Ureter (tissue), 1 donor: ENCODE measurements at places on chromosomes 13 and 19.

DNA sequence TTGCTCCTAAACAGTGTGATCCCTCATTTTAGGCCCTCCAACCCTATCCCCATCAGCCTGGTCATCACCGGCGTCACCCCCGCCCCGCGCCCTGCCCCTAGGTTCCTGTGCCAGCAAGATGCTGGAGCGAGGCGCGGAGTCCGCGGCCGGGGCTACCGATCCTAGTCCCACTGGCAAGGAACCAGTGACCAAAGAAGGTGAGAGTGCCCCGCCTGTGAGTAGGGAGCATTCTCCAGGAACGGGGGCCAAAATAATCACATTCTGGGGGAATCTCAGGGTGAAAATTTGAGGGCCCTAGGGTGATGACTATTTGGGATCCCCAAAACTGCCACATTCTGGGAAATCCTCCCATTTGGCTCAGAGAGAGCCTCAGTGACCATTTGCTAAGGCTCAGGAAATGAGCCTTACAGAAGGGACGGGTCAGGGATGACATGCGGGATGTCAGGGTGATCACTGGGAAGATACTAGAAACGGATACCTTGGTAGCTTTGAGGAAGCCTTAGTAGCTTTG is 1.4 kb downstream of the ZNF575 start:
- no peak for DNase-seq

DNA sequence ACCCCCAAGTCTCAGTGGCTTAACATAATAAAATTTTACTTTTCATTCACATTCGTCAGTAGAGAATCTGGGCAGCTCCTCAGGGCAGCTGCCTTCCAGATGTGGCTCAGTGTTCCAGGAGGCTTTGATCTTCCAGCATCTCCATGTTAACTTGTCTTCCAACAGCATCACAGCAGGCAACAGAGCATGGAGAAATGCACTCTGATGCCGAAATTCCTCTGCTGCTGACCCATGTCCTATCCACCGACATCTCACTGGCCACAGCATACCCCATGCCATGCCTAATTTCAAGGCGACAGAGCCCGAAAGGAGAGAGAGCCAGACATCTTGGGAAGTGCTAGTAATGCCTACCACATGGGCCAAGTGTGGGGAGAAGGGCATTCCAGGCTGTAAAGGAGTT is 64.9 kb upstream of the MEDAG start:
- DNase-seq: no peak

- DNase-seq: peak; percentile 67
These were observed 48.0 kb downstream of the RFX2 start for GRCh38 chr19:6062274-6062673.

DNA sequence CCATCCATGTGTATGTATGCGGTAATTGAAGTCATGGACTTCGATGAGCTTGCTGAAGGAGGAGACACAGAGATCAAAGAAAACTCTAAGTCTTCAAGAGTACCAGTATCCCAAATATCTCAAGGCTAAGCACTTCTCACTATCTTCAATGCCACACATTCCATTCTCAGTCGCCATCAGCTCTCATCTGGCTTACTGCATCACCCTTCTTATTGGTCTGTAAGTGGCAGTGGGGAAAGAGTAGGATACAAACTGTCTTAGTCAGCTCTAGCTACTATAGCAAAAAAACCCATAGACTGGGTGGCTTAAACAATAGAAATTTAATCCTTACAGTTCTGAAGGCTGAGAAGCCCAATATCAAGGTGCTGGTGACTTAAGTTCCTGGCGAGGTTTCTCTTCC is 218.7 kb downstream of the POSTN start:
- DNase-seq: no peak

- DNase-seq: no peak
These were observed 435.1 kb downstream of the FOXO1 start for GRCh38 chr13:40231311-40231710.

GRCh38 chr19:1609103-1609396 is 3.8 kb upstream of the UQCR11 start:
- DNase-seq: no peak

DNA sequence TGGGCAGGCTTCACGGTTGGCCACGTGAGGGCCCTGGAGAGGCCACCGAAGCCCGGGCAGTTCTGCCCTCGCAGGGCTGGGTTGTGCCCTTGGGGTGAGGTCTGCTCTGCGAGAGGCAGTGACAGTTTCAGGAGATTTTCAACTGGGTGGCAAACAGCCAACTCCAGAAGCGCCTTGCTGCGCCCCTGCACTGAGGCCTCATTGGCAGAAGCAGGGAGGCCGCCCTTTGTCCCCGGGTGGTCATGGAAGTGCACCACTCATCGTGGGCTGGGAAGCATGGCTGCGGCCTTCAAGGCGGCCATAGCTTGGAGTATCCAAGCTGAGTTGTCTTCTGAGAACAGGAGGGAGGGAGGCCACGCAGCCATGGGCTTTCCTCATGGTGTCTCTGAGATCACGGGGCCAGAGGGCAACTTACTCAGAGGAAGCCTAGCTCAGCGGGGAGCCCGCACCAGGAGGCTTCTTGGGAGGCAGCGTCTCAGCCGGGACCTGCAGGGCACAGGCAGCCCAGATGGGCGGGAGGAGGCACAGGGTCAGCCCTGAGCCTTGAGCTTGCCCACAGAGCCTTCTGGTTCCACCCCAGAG is 14.8 kb downstream of the PLEKHJ1 start:
- DNase-seq: no peak

DNA sequence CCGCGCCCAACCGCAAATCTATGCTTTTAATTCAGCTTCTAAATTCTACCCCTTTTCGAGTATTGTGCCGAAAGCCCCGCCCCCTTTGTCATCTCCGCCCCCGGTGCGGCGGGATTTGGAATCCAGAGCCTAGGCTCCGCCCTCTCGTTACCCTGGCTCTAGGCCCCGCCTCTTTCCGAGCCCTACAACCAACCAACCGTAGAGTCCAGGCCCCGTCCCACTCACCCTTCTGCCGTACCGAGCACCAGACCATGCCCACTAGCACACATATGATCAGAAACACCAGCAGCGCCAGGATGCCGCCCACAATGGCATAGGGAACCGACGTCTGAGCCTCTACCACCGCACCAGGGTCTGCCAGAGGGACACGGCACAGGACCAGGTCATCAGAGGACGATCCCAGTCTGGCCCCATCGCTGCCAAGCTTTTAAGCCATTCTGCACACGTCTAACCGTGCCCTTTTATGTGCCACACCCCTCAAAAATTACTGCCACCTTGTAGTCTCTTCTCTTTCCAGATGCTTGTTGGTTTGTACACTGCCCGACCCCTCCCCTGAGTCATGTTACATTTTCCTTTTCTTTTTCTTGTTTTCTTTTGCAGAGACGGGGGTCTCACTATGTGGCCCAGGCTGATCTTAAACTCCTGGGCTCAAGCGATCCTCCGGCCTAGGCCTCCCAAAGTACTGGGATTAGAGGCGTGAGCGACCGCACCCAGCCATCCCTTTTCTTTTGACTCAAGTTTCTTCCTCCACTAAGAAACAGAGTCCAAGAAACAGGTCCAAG is 4.7 kb upstream of the ZNF428 start:
- DNase-seq: no peak

DNA sequence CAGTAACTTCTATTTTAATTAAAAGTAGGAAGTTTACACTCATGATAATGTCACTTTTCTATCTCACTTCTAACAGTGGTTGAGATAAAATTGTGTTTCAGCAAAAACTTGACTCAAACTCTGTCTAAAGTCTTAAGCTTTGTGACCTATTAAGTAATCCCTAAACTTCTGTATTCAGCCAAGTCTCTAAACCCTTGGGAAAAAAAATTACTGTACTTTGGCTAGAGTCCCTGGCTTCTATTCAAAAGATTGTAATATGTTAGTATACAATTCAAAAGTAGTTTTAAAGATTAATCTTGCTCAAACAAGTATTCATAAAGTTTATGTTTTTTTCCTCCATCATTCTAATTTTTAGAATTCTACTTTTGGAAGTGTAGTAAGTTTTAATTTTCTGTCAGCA is 1248.8 kb downstream of the UQCRFS1 start:
- no peak for DNase-seq

- DNase-seq: no peak
These were observed 3.7 kb downstream of the MAST3 start for GRCh38 chr19:18101268-18101667.

- DNase-seq: no peak
These were observed 5.0 kb downstream of the RDH8 start for GRCh38 chr19:10018263-10018662.

DNA sequence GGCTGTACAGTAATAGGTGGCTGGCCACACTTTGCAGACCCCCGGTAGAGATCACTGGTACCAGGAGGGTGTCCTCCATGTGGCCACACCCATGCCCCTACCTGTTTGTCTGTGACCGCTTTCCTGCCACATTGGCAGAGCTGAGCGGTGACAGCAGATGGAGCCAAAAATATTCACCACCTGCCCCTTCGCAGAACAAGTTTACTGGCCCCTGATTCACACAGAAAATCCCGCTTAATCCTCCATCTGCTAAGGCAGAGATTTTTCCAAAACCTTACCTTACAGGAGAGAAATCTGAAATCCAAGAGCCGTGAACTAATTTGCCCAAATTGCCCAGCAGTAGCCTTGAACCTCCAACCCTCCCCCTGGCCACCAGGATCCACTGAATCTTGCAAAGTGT is 52.1 kb downstream of the MYO9B start:
- DNase-seq: no peak

- no peak for DNase-seq
These were observed 880 bp upstream of the C19orf12 start for GRCh38 chr19:29715701-29716581.

GRCh38 chr13:99220199-99220935 is 19.7 kb downstream of the UBAC2 start:
- no peak for DNase-seq

- no peak for DNase-seq
These were observed 5.6 kb downstream of the RASL11A start for GRCh38 chr13:27276188-27276587.

- no peak for DNase-seq
These were observed 142.5 kb downstream of the SLC7A1 start for GRCh38 chr13:29452773-29453616.

DNA sequence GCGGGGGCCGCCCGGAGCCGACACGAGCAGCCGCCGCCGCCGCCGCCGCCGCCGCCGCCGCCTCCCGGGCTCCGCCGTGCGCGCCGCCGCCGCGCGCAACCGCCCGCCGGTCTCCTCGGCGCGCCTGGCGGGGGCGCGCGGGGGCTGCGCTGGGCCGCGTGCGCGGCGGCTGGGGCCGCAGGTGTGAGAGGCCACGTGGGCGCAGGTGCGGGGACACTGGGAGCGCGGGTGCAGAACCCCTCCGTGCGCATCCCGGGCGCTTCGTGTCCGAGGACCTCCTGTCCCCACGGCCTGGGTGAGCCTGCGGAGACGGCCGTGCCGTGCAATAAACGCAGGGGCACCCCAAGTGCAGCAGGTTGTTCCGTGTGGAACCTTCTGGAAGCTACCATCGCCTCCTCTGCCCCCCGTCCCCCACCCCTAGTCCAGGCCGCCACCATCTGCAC is at the start of gene LINGO3:
Gene LINGO3, minus strand, starts transcription at position 41 of the 443 bp plus-strand sequence. CDS start 16,378 bp downstream, outside the sequence.
- no peak for DNase-seq

GRCh38 chr19:2540646-2541454 is 64.9 kb downstream of the GADD45B start:
- DNase-seq: peak; percentile 90

GRCh38 chr19:10921199-10921909 is 7.1 kb downstream of the YIPF2 start:
- DNase-seq: no peak

GRCh38 chr19:49104229-49104864 is 9.8 kb upstream of the LIN7B start:
- no peak for DNase-seq

- DNase-seq: no peak
These were observed 230.2 kb upstream of the MAB21L1 start for GRCh38 chr13:35706721-35707120.

- DNase-seq: no peak
These were observed 10.0 kb upstream of the GRTP1 start for GRCh38 chr13:113373811-113374485.

DNA sequence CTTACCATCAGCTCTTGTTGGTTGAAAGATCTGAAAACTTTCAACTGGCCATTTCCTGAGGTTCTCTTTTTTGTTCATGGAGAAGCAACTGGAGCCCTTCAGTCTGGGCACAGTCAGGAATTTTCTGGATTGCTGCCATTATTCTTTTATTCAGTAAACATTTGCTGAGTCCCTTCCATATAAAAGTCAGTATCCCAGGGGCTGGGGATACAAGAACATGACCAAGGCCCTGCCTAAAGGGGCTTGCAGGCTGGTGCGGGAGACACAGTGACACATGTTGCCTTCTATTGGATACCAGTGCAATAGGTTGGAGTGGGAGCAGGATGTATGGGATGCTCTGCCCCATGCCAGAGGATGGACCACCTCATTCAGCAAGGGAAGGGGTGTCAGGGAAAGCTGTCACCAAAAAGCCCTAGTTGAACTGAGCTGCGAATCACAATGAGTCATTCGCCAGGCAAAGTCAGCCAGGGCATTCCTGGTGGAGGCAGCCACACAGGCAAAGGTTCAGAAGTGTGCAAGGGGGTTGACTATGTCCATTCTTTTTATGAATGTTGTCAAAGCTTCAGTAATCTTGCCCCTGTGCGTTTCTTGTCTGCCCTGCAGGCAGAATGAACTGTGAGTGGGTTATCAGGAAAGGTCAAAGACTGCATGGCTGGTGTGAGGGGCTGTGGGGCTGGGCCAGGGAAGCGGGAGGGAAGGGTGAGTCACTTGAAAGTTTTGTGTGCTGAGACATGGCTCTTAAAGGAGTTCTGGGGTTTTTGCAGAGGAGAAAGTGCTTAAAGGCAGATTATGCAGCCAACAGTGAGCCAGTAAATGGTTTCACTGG is 395.9 kb downstream of the KCNRG start:
- DNase-seq: no peak

GRCh38 chr13:41919031-41919740 is 41.7 kb downstream of the VWA8 start:
- DNase-seq: no peak

- DNase-seq: no peak
These were observed 34.4 kb upstream of the ZNF808 start for GRCh38 chr19:52492994-52493470.

GRCh38 chr13:109836629-109837607 is 50.5 kb upstream of the IRS2 start:
- DNase-seq: peak; percentile 61

DNA sequence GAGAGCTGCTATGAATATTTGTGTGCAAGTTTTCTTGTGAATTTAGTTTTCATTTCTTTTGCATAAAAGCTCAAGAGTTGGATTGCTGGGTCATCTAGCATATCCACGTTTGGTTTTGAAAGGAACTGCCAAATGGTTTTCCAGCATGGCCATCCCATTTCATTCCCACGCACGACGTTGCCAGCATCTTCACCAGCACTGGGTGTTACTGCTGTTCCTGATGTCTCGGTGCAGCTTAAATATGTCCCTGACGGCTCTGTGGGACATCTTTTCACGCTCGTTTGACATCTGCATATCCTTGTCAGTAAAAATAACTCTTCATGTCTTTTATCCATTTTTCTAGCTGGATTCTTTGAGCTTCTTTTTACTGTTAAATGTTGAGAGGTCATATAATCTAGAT is 123.7 kb downstream of the ATP11A start:
- no peak for DNase-seq

DNA sequence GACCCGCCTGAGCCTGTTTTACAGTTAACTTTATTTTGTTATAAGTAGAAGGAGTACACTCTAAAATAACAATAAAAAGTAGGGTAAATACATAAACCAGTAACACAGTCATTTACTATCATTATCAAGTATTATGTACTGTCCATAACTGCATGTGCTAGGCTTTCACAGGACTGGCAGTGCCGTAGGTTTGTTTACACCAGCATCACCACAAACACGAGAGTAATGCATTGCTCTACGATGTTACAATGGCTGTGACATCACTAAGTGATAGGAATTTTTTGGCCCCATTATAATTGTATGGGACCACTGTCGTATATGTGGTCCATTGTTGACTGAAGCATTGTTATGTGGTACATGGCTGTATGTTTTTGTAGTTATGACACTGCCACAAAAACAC is 41.3 kb upstream of the SLC7A9 start:
- no peak for DNase-seq

GRCh38 chr19:50817941-50818858 is 5.4 kb downstream of the KLK1 start:
- DNase-seq: no peak
